ENCODE measurements at places on chromosomes 2 and 18.

DNA sequence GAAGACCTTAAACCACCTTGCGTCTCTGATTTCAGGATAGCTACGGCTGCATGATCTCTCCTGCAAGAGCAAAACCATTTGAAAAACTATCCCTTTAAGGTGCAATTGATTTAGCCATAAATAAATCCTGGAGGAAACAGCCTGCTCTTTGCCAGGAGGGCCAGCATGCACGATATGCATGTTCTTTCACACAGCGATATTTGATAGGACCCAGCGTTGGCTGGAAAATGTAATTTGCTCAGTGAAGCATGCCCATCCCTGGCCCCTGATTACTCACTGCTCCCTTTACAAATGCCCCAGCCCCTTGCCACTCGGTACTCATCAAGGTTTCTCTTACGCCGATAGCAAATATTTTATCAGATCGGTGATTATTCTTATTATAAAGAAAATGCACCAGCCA is 315.4 kb downstream of the CDH2 start:
- no peak for DNase-seq

GRCh38 chr18:31500051-31500688 is 2.2 kb downstream of the DSG2 start:
- DNase-seq, result no peak

DNA sequence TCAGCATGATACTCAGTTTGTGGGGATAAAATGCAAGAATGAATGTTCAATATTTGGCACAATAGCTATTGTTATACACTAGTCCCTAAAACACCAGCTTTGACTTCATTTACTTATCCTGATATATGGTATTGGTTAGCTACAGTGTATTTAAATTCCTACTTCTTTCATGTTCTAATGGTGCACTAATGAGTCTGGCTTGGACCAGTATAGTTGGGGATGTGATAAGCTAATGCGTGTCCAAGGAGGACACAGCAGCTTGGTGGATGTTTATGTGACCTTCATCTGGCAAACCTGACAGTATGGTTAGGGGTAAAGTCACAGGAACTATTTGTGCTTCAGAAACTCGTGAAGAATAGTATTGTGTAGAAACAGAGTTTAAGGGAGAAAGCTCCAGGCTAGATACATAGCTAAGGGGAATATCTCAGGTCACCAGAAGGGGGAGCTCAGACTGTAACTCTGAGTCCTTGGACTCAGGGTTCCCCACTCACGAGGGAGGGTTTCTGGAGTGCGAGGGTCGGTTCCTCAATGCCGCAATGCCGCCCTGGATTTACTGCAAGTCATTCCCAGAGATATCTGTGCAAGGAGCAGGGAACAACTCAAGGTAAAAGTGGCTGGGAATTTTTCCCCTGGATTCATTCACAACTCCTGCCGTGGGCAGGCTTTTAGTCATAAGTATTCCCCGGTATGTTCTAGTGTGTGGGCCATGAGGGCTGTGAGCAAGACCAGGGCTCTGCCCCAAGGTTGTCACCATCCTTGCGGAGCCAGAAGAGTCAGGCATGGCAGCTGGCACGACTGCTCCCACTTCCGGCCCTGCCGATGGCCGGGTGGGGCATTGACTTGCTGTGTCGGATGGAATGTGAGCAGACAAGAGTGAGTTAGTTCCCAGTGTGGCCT is 14.5 kb downstream of the IL1R2 start:
- no peak for DNase-seq

DNA sequence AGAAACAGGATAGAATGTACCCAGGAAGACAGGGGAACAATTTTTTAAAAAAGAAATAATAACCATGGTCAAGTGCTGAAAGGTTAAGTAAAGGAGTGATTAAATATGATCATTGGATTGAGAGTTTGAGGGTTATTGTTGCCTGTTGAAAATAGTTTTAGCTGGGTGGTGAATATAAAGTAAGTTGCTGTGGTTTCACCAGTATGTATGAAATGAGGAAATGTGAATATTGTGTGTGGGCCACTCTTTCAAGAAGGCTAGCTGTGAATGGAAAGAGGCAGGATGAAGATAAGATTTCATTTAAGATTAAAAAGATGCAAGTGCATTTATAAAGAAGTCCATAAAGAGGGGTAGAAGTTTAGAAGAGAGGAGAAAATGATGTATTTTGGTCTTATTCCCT is 53.8 kb downstream of the GULP1 start:
- DNase-seq, result no peak

DNA sequence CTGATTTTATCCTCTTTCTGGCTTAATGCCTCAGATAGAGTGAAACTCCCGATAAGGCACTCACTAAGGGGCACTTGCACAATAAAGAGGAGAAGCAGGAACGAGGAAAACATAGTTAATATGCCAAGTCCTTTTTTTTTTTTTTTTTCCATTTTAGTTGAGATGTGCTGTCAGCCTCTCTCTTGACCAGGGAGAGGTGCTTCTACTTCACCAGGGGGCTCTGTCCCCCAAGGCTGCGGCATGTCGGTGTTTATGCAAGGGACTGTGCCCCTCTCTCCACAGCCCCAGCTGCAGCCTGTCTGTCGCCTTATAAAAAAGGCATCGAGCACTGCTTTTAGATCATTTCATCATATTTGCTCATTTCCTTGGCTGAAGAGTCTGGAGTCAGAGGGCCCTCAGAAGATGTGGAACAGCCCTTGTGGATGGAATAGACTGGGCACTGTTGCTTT is 178.1 kb downstream of the SLC8A1 start:
- no peak for DNase-seq

DNA sequence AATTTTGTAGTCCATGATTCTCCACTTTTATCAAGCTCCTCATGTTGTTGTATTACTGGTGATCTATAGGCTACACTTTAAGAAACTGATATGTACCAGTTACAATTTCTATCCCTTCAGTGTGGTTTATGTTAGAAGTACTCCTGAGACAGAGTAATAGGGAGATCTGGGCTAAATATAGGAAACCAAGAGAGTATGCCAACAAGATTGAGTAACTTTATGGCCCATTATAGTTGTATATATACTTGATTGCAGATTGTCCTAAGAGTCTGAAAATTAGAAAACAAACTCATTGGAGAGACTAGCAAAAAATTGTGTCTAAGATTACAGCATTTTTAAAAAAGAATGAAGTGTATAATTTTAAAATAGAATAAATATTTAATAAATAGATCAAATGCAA is 605.6 kb downstream of the XIRP2 start:
- no peak for DNase-seq

DNA sequence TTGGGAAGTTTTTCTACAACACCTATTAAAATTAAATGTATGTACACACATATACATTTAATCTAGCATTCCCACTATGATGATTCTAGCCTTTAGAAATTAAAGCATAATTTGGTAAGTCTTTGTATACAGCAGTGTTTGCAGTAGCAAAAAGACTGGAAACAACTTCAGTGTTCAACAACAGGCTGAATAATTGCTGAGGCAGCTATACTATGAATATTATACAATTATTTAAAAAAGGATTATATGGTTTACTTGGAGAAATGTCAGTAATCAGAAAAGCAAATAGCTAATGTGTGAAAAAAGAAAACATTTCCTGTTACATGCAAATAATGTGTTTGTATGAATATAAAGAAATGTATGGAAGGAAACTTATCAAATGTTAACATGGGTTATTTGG is 1.4 kb upstream of the ZNF638 start:
- no peak for DNase-seq

GRCh38 chr18:267380-267687 is 513 bp downstream of the THOC1 start:
- no peak for DNase-seq

GRCh38 chr2:14716319-14716718 is 83.8 kb downstream of the LRATD1 start:
- no peak for DNase-seq

GRCh38 chr2:11214770-11215169 is 59.5 kb downstream of the SLC66A3 start:
- no peak for DNase-seq

DNA sequence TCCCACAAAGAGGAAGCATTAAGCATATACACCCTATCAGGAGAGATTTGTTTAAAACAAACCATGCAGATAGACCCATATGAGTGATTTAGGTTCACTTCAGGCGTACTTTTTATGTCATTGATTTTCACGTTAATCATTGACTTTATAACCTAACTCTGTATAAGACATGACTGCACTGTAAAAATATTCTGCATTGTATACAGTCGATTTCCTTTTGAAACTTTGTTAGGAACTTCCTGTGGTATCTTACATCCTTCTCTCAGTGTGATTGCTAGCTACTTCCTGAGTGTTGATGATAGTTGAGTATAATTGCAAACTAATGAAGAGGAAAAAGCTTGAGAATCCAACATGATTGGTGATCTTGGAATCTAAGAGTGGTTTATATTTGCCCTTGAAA is 69.4 kb downstream of the XIRP2 start:
- no peak for DNase-seq

- no peak for DNase-seq
Observed at GRCh38 chr2:43441195-43441594, 154.6 kb downstream of the THADA start.

DNA sequence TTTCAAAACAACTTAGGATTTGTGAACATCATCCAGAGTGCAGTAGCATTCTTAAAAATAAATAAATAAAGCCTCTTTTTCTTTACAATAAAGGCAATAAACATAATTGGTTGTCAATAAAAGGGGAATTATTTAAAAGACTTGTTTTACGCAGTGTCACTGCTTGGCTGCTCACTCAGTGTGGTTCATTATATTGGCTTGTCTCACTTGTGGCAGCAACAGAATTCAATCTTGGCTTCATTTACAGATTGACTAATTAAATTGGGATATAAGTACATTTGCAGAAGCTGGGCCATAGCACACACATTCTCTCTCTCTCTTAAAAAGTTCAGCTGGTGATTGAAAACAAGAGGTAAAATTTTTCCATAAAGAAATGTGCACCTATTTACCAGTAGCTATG is 1027.6 kb downstream of the LRP1B start:
- no peak for DNase-seq

DNA sequence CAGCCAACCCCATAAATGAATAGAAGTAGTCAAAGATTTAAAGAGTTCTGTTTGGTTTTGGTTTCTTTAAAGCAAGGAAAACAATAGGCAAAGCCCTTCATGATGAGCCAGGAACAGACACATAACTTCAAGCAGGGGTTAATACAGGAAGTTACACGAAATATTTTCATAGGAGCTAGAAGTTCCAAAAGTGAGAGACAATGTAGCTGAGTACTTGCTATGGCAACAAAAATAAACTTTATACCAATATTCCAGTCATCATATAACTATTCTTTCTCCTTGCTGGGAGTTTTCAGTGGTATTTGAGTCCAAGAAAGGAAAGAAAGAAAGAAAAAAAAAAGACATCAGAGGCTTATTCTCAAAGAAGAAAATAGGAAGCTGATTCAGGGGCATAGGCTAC is 56.2 kb downstream of the COBLL1 start:
- DNase-seq, result no peak

DNA sequence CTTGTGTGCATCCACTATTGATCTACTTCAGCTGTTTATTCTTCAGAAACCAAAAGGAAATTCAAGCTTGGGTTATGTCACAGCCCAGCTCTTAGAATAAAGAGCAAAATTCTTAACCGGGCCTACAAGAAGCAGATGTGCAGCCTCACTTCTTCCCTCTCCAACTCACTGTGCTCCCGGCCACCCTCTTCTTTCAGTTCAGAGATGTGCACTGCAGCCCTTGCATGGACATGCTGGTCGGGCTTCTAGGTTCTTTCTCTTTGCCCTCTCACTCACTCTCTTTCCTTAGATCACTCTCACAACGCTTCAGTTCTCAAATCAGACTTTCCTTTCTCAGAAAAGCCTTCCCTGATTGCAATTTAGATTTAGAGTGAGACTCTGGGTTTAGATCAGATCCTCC is 104.1 kb downstream of the CHN1 start:
- no peak for DNase-seq

DNA sequence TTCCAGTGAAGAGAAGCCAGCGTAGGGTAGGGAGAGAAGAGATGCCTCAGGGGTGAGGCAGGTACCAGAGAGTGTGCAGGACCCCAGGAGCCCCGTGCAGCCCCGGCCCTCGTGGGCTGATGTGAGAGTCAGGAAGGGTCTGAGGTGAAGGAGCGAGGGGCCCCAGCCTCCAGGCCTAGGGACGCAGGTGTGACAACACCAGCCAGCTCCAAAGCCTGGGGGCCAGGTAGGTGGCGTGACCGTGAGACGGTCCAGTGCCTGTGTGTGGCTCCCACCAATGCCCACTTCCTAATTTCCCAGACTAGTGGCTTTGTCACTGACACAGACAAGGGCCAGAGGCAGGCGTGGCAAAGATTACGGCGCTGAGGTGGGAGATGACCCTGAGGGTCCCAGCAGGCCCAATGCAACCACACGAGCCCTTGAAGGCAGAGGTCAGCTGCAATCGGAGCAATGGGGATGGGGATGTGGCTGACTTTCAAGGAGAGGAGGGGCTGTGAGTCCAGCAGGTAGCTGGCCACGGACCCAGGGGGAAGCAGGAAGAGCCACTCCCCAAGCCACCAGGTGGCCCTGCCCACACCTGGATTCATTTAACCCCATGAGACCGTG is 86.0 kb upstream of the SNTG2 start:
- DNase-seq, result no peak

- no peak for DNase-seq
Observed at GRCh38 chr2:157182834-157183396, 74.6 kb upstream of the GALNT5 start.

DNA sequence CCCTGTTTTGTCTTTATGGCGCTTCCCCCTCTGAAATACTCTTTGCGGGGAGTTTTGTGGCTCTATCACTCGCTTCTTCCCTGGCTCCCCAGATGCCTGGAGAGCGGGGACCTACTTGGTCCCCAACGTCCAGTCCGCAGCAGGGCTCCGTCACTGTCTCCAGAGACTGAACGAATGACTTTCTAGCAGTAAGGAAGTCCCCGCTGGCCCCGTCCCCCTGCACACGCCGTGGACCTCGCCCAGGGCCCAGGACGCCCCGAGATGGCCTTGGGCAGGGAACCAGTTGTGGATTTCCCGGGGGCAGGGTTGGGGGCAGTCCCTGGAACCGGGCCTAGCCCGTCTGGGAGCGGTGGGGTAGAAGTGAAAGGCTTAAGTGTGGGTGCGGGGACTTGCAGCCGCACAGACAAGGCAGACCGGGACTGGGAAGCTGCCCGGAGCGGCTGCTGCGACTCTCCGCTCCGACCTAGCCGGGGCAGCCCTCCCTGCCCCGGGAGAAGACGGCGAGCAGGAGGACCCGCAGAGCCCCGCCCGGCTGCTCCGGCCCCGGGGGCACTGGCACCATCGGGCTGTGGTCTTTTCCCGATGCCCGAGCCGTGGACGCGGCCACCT is 821 bp upstream of the EPHA4 start:
- DNase-seq, result no peak

DNA sequence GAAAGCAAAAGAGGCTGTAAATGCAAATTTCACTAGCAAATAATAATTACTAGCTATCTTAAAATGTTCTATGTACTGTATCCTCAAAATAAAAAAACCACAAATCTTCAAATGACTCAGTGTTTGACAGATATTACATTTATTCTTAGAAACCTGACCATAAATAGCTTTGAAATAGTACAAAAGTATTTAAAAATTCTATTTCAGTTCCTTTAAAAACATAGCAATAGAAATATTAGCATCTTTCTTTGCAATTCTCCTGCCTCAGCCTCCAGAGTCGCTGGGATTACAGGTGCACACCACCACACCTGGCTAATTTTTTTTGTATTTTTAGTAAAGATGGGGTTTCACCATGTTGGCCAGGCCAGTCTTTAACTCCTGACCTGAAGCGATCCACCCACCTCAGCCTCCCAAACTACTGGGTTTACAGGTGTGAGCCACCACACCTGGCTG is 50.6 kb downstream of the MSH6 start:
- DNase-seq, result no peak

- no peak for DNase-seq
Observed at GRCh38 chr2:236348279-236348678, 84.1 kb upstream of the ASB18 start.
